ENCODE measurements at places on chromosomes 3 and 15.
A peak's percentile ranks its signal among the peaks of the same experiment; 100 is the strongest.

- DNase-seq, result no peak
Observed at GRCh38 chr3:164526250-164526649, 552.0 kb downstream of the SI start.

GRCh38 chr3:53890726-53891475 lies 758 bp downstream of the SELENOK start:
- peak; percentile 23 for DNase-seq

DNA sequence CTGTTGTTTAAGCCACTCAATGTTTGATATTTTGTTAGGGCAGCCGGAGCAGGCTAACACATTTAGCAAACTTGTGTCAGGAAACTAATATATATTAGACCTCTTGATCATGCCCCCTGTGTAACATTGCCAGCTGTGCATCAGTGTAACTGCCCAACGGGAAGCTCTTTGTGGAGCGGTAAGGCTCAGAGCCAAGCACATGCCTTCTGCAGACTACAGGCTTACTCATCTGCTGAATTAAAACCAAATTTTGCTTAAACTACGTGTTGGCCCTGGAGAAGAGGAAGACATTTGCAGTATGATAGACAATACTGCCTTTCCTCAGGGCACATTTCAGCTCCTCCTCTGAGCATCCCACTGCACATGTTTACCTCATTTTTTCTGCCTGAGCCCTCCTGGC lies 50.5 kb upstream of the KCNMB2 start:
- peak; percentile 85 for DNase-seq

DNA sequence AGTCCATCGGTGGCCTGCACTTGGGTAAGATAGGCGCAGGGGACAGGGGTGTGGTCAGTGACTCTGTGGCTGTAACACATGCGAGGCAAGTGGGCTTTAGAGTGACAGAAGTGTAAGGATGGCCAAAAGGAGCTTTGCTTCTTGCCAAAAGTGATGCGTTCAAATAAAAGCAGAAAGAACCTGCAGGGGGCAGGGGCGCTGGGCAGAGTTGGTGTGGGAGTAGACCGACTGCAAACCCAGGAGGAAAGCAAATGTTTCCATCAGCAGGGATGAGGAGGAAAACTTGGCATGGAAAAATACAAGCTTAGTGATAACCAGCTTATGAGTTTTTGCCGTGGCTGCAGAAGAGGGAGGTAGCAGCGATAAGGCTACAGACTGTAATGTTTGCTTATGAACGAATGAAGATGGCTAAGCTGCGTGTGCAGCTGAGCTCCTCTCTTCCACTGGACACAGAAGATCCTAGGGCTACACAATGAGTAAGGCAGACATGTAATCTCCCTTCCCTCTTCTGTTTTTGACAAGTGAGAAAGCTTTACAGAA lies 149.4 kb downstream of the WNT5A start:
- DNase-seq, result no peak

DNA sequence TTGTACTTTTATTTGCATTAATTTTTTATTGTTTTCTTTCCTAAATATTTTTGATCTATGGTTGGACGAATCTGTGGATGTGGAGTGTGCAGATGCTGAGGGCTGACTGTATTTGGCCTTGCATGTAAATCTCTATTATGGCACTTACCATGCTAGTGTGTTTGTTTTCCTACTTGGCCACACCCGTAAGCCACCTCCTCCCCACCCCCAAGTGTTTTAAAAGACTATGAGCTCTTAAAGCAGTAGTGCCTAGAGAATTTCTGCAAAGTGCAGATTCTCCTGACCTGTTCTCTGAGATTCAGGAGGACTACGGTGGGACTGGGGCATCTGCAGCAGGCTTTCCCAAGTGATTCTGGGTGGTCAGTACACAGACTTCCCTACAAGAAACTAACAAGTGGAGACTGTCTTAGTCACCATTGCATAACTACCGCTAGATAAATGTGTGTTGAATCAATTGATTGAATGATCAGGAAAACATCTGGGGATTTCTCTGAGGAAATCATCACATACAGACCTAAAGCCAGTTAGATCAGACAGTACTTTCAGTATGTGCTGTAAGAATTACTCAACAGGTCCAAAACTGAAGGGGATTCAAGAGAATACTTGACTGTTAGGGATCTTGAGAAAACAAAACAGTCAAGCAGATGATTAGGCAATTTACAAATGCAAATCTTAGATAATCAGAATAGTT lies 6.2 kb upstream of the TIPARP start:
- DNase-seq, result no peak
